IMR-90 (cell line): ENCODE measurements at places on chromosomes 6 and 20. TPM values are rescaled to one million over a fixed set of nuclear protein-coding genes. Genes with fewer than 3 reads are reported as not detected.

GRCh38 chr20:56451056-56451765 is 17.2 kb upstream of the RTF2 start:
- no peak for DNase-seq

- DNase-seq = no peak
Measured at GRCh38 chr6:30092852-30093543, 17.4 kb upstream of the RNF39 start.

GRCh38 chr20:58128635-58129625 is 99.5 kb downstream of the ANKRD60 start:
- no peak for DNase-seq

The HTR1E gene
- total RNA-seq = not detected in 2 replicates

The PTCHD4 gene
- total RNA-seq = 0.72 and 1.1 TPM in 2 replicates

DNA sequence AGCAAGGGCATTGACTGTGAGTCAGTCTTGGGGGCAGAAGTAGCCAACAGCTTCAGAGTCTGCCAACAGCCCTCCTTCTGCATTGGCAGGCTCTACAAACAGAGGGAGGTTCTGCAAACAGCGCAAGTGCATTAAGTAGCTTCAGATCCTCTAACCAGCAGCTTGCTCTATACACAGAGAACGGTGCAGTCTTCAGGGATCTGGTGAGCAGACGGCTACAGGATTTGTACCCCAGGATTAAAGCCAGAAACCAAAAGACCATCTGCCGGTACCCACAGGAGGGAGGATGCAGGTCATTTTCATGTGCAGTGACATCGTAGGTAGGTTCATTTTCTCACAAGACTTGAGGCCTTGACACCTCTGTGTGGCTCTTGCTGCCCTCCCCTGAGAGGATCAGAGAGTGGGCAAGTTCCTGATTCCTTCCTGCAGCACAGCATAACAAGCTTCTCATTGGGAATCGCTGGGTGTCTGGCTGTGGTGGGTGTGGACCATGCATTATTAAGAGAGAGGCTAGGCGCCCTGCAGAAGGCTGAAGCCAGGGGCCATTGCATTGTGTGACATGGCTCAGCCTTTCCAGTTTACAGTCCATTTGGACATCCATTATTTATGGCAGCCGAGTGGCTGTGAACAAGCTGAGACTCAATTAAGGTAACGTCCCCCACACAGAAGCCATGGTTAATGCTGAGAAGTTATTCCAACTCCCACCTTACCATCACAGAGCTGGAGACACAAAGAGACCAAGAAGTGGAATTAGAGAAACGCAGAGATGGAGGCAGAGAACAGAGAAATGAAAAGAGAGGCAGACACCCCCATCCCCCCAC is 250.0 kb downstream of the LRFN2 start:
- DNase-seq = no peak

- no peak for DNase-seq
Measured at GRCh38 chr6:142075516-142076101, 57.1 kb upstream of the GJE1 start.

The TMEM151B gene
- not detected in 2 replicates for total RNA-seq

The GJA10 gene
- not detected in 2 replicates for total RNA-seq

- DNase-seq = no peak
Measured at GRCh38 chr6:138012682-138013081, 94.5 kb downstream of the PERP start.

- no peak for DNase-seq
Measured at GRCh38 chr6:18629571-18629970, 242.4 kb downstream of the RNF144B start.

The VIP gene
- not detected in 2 replicates for total RNA-seq

GRCh38 chr6:74439123-74439811 is 743.3 kb downstream of the CD109 start:
- DNase-seq = no peak

GRCh38 chr20:61898405-61898804 is 167.3 kb downstream of the TAF4 start:
- no peak for DNase-seq

DNA sequence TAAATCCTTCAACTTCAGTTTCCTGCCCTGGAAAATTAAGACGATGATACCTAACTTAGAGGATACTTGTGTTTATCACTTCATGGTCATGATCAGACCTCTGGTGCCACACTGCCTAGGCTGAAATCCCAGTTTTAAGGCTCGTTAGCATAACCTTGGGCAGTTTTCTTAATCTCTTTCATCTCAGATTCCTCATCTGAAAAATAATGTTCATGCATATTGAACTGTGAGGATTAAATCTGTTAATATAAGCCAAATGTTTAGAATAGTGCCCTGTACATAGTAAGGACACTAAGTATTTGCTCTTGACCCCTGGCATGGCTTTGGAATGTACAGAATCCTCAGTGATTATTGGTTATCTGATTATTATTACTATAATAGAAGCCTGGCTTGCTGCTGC is 79.7 kb downstream of the OGFRL1 start:
- no peak for DNase-seq

The BCAS1 gene
- under 0.01 TPM in 2 replicates for total RNA-seq

- no peak for DNase-seq
Measured at GRCh38 chr6:168025831-168026710, 28.6 kb downstream of the KIF25 start.

GRCh38 chr20:53905019-53905819 is 165.2 kb downstream of the BCAS1 start:
- no peak for DNase-seq

The BACH2 gene
- 1.1 and 1.3 TPM in 2 replicates for total RNA-seq

The LAMA4 gene
- total RNA-seq = 29.7 and 35.8 TPM in 2 replicates

The COX4I2 gene
- total RNA-seq = not detected in 2 replicates

The CGA gene
- total RNA-seq = not detected in 2 replicates

The TMEM244 gene
- 0.28 and 0.36 TPM in 2 replicates for total RNA-seq

- no peak for DNase-seq
Measured at GRCh38 chr6:140130074-140130473, 755.6 kb upstream of the CITED2 start.
